Stimulated activated naive B cell treated with anti-CD40 and anti-IgM and Interleukin-4, amounts not matched to agents 10 μg/mL and 1 μg/mL and 100 μg/mL, for 72 hours (primary cell): ENCODE measurements at places on chromosomes 4 and X.

- H3K4me1 ChIP-seq: no peaks in the 10 kb centered on the region
- no peak overlapping the region for H3K4me3 ChIP-seq
- no peaks in the 10 kb centered on the region for H3K36me3 ChIP-seq
Observed at GRCh38 chr4:141006242-141006802, 126.9 kb downstream of the RNF150 start.

DNA sequence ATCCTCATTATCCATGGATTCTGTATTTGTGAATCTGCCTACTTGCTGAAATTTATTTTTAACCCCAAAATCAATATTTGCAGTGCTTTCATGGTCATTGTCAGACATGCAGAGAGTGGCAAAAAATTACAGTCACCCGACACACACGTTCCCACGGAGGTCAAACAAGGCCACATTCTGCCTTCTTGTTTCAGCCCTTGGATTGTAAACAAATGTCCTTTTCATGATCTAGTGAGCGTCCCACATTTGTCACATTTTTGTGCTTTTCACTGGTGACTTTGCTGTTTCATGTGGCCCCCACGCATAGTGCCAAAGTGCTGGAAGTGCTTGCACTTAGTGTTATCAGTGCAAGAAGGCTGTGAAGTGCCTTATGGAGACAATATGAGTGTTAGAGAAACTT is 45.0 kb downstream of the SOD3 start:
- H3K27me3 ChIP-seq: no peaks in the 10 kb centered on the region
- H3K27ac ChIP-seq: no peak overlapping the region
- no peaks in the 10 kb centered on the region for H3K36me3 ChIP-seq

DNA sequence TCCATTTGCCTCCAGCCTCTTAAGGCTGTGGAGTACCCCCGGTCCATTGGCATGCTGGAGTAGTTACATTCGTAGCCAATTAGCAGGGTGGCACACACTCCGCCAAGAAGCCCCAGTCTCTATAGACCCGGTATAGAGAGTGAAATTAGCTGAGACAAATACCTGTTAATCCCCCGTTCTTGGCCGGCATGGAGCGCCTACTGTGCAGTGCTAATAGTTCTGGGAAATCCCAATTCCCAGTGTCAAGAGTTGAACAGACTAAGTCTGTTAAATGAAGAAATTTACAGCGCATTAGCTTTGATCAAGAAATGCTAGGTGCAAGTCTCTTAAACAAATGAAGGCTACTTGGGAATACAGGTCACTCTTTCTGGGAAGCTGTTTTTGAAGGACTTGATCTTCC is 127.8 kb upstream of the ARX start:
- DNase-seq: no peak
- H3K36me3 ChIP-seq: no peaks in the 10 kb centered on the region
- no peaks in the 10 kb centered on the region for H3K4me1 ChIP-seq
- no peak overlapping the region for H3K4me3 ChIP-seq

DNA sequence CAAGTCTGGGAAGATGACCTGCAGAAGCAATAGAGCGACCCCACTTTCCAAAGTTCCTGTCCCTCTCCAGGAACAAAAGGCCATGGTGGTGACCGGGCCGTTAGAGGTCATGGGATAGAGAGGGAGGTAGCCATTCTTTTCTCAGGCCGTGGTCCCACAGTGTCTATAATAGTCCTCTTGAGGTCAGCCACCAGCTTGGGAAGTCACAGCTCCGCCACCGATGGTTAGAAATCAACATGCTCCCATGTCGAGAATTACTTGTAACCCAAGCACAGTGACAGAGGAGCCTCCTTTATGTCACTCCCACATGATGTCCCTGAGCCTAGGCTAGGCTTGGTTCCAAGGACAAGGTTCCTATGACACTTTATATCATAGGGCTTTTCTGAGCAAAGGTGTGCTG is 48.3 kb upstream of the CBR4 start:
- no peak overlapping the region for H3K27ac ChIP-seq
- H3K4me3 ChIP-seq: no peak overlapping the region
- no peak for DNase-seq
- H3K4me1 ChIP-seq: peaks cover 2% of the 10 kb centered on the region
- H3K27me3 ChIP-seq: peaks cover 3% of the 10 kb centered on the region

DNA sequence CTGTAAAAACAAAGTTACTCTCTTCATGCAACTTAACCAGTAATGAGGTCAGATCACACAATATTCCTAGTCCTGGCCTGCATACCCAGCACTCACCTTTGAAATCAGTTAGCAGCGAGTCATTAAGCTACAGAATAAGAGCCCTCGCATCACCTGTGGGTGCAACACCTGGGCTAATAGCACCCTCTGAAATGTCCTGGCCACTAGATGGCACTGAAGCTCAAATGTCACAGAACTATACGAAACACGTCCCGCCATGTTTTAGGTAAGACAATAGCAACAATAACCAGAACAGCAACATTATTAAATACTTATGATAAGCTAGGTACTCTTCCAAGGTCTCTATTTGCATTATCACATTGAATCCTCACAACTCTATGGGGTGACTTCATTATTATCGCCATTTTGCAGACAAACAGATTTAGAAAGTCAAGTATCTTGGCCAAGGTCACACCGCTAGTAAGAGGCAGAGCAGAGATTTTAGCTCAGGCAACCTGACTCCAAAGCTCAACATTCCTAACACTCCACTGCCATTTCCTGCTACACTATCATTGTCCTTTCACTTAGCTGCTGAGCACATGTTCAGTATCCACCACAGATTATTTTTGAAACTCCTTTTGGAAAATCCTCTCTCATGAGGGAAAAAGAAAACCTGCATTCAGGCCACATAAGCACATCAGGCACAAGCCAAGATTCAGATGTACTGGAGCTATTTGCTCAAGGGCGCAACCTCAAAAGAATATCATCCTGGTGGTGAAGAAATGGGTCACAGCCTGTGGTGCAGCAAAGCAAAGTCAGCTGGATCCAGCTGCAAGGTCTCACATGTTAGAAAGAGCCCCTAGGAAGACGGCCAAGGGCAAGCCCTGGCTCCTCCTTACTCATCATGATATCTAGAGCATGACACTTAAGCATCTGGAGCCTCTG is 59.5 kb upstream of the KDR start:
- no peak for DNase-seq
- peaks cover 11% of the 10 kb centered on the region for H3K27me3 ChIP-seq
- no peaks in the 10 kb centered on the region for H3K4me1 ChIP-seq

- peaks cover 36% of the 10 kb centered on the region for H3K36me3 ChIP-seq
- no peak overlapping the region for H3K4me3 ChIP-seq
- no peaks in the 10 kb centered on the region for H3K4me1 ChIP-seq
- no peak overlapping the region for H3K27ac ChIP-seq
Observed at GRCh38 chr4:8370106-8370787, 70.3 kb downstream of the ACOX3 start.

DNA sequence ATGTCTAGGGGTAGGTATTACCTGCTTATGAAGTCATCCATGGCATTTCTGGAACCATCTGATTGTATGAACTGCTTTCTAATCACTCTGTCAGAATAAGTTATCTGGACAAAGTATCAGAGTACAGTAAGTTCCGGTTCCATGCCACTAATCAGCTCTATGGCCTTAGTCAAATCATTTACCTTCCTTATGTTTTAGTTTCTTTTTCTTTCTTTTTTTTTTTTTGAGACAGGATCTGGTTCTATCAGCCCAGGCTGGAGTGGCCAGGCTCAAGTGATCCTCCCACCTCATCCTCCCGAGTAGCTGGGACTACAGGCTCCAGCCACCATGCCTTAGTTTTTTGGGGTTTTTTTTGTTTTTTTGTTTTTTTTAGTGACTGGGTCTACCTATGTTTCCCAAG is 11.5 kb downstream of the XIAP start:
- DNase-seq: no peak
- no peaks in the 10 kb centered on the region for H3K27me3 ChIP-seq
- H3K27ac ChIP-seq: peak overlapping the region; percentile 84
- peaks cover 7% of the 10 kb centered on the region for H3K36me3 ChIP-seq
- peak overlapping the region; percentile 32 for H3K4me3 ChIP-seq
- H3K4me1 ChIP-seq: peaks cover 5% of the 10 kb centered on the region

- H3K27ac ChIP-seq: no peak overlapping the region
- H3K4me3 ChIP-seq: no peak overlapping the region
- H3K36me3 ChIP-seq: no peaks in the 10 kb centered on the region
- H3K27me3 ChIP-seq: peaks cover 10% of the 10 kb centered on the region
- no peak for DNase-seq
- no peaks in the 10 kb centered on the region for H3K4me1 ChIP-seq
Observed at GRCh38 chrX:11704725-11705495, 39.2 kb upstream of the ARHGAP6 start.

DNA sequence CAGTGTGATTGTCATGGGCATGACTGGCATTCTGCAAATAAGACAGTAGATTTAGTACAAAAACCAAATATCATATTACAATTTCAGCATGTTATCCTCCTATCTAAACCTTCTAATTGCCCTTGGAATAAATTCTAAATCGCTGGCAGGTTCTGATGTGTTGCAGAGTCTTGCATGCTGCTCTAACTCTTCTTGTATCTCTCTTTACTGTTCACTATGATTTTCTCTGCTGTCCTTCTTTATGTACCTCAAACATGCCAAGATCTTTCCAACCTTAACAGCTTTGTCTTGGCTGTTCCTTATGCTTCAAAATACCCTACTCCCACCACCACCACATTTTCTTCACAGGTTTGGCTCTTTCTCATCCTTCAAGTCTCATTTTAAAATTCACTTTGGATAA is 43.0 kb upstream of the KCNIP4 start:
- no peaks in the 10 kb centered on the region for H3K4me1 ChIP-seq
- H3K27me3 ChIP-seq: no peaks in the 10 kb centered on the region
- no peak overlapping the region for H3K4me3 ChIP-seq
- H3K27ac ChIP-seq: no peak overlapping the region
- no peaks in the 10 kb centered on the region for H3K36me3 ChIP-seq

DNA sequence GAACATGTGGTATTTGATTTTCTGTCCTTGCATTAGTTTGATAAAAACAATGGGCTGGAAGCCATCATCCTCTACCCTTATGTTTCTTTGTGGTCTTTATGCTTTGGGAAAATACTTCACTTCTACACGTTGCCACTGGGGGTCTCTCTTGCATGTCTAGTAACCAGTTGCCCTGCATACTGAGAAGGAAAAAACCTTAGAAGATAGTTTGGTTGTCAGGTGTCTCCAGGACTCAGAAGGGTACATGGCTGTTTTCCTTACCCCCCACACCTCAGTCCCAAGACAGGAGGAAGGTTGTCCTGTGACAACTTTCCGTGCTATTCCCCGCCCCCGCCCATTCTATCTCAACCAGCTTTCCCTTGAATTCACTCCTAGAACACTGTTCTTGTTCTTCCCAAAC is 62.1 kb upstream of the LANCL3 start:
- H3K27ac ChIP-seq: no peak overlapping the region
- no peaks in the 10 kb centered on the region for H3K4me1 ChIP-seq

- H3K36me3 ChIP-seq: no peaks in the 10 kb centered on the region
- peaks cover 6% of the 10 kb centered on the region for H3K4me1 ChIP-seq
Observed at GRCh38 chr4:105758958-105759357, 50.4 kb downstream of the GSTCD start.

GRCh38 chrX:6826856-6827255 is 291.9 kb upstream of the VCX3A start:
- DNase-seq: no peak
- peaks cover 3% of the 10 kb centered on the region for H3K27me3 ChIP-seq
- H3K36me3 ChIP-seq: peaks cover 1% of the 10 kb centered on the region
- H3K4me3 ChIP-seq: no peak overlapping the region
